ENCODE measurements at places on chromosomes 7 and 10.

DNA sequence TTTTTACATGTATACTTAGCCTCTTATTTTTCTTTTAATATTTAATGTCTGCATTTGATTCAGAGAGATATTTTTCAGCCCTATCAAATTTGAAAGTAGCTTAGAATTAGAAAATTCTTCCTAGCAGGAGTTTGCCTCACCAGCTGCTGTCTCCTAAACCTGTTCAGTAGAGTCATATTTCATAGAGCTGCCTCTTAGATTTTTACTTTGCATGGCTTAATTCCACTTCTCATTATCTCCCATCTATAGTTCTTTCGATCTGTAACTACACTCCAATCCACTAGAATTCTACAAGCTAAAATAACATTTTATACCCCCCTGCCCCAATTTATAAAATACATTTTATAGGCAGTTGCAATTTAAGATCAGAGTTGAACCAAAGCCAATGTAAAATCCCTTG lies 227.0 kb downstream of the ANK3 start:
- no peak for DNase-seq

GRCh38 chr10:61623161-61623560 lies 39.6 kb upstream of the CABCOCO1 start:
- DNase-seq, result no peak

- DNase-seq, result peak; percentile 64
Observed at GRCh38 chr7:26200038-26200443, 505 bp downstream of the HNRNPA2B1 start.

DNA sequence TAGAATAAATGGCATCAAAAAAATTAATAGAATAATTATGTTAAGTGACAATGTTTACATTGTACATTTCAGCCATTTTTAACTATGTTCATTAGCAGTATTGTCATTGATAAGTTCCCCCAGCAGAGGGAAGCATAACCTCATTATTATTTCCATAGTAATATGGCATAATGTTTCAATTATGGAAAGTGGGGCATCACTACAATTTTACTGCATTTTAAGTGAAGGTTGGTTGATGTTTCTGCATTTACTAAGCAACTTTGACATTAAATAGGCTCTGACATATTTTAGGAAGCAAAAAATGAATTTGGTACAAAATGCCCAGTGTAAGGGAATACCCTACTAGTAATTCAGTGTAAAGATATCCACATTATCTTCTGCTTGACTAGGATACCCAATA lies 218.3 kb downstream of the SEMA3A start:
- DNase-seq, result no peak

DNA sequence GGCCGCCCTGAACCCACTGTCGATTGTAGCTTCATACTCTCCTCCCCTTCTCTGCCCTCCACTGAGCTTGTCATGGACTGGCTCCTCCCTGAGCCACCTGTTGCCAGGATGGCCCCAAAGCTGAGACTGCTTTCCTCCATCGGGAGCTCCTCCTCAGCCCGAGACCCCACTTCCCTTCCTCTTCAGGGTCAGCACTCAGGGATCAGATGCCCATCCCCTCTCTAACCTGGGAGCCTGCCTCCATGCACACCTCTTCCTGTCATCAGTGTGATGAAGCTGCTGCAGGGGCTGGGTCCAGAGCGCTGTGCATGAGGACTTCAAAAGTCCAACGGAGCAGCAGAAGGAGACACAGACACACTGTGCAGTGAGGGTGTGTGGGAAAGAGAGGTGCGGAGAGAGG lies 201.1 kb downstream of the WDR37 start:
- no peak for DNase-seq

- DNase-seq, result no peak
Observed at GRCh38 chr10:127920306-127921074, 13.6 kb downstream of the PTPRE start.

DNA sequence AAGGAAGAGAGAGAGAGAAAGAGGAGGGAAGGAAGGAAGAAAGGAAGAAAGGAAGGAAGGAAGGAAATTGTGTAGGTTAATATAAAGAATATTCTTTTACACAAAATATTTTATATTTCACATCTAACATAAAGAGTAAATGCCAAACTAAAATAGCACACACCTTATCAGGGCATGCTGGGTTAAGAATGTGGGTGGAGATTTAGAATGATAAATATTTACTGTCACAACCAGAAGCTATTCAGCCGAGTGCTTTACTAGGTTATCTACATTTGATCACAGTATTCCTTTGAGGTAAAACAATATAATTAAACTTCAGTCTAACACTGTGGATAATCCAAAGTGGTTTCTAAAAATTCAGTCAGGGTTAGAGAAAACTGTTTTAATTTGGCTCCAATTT lies 103.3 kb downstream of the SEMA3A start:
- DNase-seq, result no peak

DNA sequence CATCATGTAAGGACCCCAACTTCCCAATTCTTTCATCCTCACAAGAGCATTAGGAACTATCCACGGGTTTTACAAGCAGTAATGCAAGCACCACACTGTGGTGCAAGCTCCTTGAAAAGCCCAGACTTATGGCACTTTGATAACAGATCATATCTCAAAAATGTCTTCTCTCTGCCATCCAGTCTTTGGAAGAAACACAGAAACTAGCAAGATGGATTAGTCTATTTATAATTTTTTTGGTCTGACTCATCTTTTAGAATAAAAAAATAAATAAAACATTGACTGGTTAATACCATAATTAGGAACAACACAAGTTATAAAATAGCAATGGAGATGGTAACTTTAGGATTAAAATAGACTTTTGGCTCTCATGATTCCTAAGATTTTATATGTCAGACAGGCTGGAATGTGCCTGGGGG lies 49.0 kb upstream of the CALD1 start:
- no peak for DNase-seq

GRCh38 chr10:6140141-6140841 lies 51.5 kb downstream of the RBM17 start:
- DNase-seq, result no peak

DNA sequence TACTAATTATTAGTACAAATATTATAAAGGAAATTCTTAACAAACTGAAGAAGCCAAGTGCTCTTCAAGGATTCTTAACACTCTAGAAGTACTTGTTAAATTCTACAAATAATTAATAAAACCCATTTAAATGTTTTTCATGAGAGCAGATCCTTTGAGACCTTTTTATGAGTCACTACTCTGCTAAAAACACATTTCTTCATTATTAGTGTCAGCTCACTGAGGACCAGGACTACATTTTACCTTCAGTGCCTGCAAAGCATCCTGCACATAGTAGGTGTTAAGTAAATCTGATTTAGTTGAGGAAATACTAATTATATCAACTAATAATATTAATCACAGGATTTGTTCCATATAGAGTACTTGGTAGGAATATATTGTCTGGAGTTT lies 273.6 kb downstream of the PHTF2 start:
- DNase-seq, result no peak

DNA sequence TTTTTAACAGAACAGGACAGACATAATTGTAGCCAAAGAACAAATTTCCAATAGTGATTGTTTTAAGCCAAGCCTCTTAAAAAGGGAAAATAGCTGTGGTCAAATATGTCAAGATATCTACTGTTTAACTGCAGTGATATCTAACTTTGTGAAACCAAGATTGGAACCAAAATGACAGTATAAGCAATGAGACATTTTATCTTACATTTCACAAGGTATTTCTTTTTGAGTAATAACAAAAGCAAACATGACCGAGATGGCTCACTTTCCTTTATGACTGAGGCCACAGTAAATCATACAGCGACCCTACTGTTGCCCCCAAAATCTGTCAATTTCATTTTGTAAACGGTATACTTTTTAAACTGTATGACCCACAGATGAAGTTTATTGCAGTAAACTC lies 215.8 kb downstream of the MLLT10 start:
- DNase-seq, result no peak

- DNase-seq, result no peak
Observed at GRCh38 chr10:34446049-34446448, 369.0 kb downstream of the PARD3 start.

GRCh38 chr7:112410092-112410491 lies 40.2 kb upstream of the IFRD1 start:
- DNase-seq, result no peak

GRCh38 chr10:19862811-19863515 lies 46.7 kb downstream of the PLXDC2 start:
- DNase-seq, result no peak

DNA sequence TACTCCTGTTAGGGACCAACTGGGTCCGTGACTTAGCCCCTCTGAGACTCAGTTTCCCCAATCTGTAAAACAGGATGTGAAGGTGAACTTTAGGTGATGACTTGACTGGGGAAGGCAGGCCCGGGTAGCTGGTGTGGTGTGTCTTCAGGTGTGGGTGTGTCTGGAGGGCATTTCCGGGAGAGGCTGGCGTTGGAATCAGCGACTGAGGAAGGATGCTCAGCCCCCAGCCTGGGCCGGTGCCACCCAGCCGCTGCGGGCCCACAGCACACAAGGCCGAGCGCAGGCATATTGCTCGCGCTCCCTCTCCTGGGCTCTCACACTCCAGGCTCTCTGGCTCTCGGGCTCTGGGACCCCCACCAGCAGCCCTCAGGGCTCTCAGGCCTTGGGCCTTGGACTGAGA lies 31.7 kb upstream of the CNPY1 start:
- no peak for DNase-seq

DNA sequence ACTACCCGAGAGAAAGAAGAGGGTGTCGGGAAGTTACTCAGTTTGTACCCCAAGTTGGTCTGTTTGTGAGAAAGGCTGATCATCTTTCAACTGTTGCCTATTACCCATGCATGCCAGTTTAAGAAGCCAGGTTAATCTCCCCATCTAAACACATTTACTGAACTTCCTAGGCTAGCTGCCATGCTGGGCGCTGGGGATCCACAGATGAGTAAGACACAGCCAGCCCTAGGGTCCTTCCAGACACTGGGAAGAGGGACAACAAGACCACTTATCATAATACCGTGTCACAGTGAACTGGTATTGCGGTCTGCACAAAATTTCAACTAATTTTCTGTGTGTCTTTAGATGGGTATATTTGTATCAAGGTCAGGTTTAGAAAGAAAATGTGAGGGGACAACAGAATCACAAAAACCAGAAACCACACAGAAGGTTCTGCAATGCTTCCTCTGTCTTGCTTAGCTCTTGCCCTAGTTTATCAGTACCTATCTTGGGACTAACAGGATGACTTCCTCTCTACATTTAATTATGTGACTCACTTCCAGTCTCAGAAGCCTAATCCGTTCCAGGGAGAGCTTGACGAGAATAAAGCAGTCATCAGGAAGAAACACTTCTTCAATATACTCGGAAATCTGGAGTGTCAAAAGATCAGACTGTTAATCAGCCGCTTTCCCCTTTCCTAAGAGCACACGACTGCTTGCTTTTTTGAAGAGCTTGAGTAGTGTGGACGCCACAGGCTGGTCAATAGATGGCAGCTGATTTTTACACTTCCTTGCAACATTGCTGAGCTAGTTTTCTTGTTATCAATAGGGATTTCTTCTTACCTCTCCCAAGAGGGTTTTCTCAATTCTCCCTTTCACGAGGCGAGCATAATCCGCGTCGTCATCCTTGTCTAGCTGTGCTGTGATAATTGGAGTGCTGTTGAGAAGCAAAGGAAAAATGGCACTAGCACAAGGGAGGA lies 45.7 kb downstream of the POLR3A start:
- DNase-seq, result no peak

GRCh38 chr7:130996833-130997231 lies 262.8 kb upstream of the KLF14 start:
- no peak for DNase-seq

DNA sequence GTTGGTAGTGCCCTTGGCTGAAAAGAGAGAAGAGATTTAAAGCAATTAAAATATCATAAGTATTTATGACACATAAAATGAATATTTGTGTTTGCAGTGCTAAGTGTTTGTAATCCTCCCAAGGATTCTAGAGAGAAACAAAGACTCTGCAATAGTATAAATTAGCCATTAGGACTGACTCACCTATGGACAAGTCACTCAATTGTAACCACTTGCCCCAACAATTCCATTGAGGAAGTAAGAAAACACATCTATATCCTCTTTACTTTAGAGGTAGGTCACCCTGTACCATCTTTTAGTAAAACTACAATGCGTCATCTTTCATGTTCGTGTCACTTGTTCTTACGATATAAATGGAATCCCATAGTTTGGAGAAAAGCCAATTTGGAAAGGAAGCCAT lies 85.7 kb upstream of the INHBA start:
- DNase-seq, result no peak

GRCh38 chr10:44879531-44879899 lies 31.6 kb upstream of the TMEM72 start:
- no peak for DNase-seq

- DNase-seq, result no peak
Observed at GRCh38 chr7:111892588-111892987, 313.6 kb downstream of the DOCK4 start.

- no peak for DNase-seq
Observed at GRCh38 chr7:49417034-49417433, 356.4 kb upstream of the VWC2 start.

GRCh38 chr10:88707429-88708155 lies 1.5 kb downstream of the LIPK start:
- no peak for DNase-seq

DNA sequence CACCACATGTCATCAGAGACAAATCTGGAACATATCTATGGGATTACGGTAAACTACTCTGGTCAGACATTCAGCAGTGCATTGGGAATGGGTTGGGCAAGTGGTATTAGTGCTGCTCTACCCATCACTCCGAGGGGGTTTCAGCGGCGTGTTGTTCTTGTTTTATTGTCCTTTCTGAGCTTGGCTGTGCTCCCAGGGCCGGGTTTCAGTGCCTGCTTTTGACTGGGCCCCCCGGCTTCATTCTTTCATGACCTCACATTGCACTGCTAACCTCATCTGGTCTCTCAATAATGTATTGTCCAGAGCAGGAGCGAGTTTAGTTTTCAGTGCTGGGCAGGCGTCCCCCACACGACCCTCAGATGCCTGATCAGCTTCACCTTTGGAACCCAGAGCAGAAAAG lies 364.6 kb downstream of the PAXIP1 start:
- DNase-seq, result no peak

- no peak for DNase-seq
Observed at GRCh38 chr7:100090527-100091410, 2.0 kb downstream of the COPS6 start.

Measured in stimulated activated CD8-positive, alpha-beta memory T cell treated with anti-CD3 and anti-CD28 coated beads, Interleukin-4, amount 100 ng/mL, for 1 hour (primary cell).